AG09309 (cell line): ENCODE measurements at places on chromosomes 1 and 21.

- no peak for DNase-seq
Measured at GRCh38 chr1:8463144-8463927, 145.4 kb downstream of the SLC45A1 start.

DNA sequence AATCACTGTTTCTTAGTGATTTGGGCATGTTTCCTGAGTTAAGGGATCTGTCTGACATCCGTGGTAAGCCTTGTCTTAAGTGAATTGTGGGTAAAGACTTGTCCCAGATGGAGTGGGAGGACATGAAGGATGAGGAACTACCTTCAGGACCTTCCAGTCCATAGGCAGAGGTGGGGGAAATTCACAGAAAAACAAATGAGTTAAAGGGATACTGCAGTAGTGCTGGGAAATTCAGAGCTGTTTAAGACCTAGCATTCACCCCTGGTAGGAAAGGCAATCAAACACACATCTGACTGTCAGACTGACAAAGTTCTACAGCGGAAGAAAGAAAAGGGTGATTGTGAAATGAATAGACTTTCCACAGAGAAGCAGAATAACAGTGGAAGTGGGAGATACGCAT is 3.0 kb downstream of the GNAT2 start:
- DNase-seq, result no peak

DNA sequence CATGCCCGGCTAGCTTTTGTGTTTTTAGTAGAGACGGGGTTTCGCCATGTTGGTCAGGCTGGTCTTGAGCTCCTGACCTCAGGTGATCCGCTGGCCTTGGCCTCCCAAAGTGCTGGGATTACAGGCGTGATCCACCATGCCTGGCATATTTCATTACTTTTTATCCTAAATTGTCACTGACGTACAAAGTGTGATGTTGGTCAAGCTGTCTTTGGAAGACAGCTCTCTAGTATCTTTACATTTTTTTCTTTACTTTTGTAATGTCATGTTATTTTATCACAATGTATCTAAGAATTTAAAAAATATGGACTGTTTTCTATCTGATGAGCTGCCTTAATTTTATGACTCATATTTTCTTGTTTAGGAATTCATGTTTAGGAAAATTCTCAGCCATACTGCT is 72.2 kb downstream of the SPATA17 start:
- no peak for DNase-seq

GRCh38 chr1:224087286-224087794 is 26.6 kb upstream of the FBXO28 start:
- DNase-seq, result no peak

- DNase-seq, result no peak
Measured at GRCh38 chr1:57157818-57158603, 192.2 kb upstream of the C8B start.

GRCh38 chr1:169163059-169163458 is 56.6 kb downstream of the ATP1B1 start:
- no peak for DNase-seq

- no peak for DNase-seq
Measured at GRCh38 chr21:25887646-25888306, 153.0 kb downstream of the GABPA start.

- no peak for DNase-seq
Measured at GRCh38 chr1:169909499-169909898, 15.8 kb upstream of the SCYL3 start.

- no peak for DNase-seq
Measured at GRCh38 chr1:158035976-158036583, 42.6 kb downstream of the KIRREL1 start.

- no peak for DNase-seq
Measured at GRCh38 chr1:48217856-48218255, 4.7 kb upstream of the SLC5A9 start.

DNA sequence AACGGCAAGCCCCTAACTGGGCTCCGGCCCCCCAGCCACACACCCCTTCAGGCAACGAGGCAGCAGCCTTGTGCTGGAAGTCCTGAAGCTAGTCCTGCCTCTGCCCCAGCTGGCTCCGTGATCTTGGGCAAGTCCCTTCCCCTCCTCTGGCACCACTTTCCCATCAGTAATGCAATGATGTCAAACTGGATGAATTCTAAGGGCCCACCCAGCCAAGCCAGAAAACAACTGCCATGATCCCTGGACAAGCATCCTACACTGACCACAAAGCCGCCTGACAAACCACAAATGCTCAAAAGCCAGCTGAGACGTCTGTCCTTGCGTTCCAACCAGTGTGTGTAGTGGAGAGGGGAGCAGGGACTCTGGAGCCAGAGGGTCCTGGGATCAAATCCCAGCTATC is 26.8 kb downstream of the IFFO2 start:
- DNase-seq, result no peak

GRCh38 chr1:26045722-26046245 is at the start of gene SLC30A2:
TSS of gene SLC30A2 (minus strand) at chr1:26046118. CDS start at chr1:26045896, 222 bp downstream.
- DNase-seq, result no peak

DNA sequence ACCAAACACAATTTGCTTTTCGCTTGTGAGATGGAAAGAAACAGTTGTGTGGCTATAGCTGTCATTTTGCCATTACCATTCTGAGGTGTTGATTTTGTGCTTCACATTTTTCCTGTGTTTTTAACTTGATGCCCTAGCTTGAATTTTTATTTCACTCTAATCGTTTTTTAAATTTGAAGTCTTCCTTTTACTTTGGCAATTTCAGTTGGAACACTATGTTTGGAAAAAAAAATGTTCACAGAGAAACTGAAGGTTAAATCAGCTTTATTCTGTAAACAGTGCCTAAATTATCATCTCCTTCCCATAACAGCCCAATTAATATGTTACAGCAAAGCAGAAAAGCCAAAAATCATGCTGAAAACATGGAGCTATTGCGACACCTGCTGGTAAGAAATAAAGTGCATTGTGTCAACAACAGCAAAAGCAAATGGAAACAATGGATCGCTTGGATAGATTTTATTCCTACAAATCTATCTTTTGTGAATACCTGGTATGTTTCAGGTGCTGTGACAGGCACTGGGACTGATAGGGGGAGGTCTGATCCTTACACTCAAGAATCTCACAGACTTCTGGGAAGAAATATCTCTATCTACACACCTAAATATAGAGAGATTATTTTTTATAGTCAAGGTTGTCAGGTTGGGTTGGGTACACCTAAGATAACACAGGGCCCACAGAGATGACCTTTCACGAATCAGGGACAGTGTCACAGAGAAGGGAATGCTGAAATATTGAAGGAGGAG is 16.2 kb upstream of the ERICH3 start:
- peak; percentile 24 for DNase-seq

DNA sequence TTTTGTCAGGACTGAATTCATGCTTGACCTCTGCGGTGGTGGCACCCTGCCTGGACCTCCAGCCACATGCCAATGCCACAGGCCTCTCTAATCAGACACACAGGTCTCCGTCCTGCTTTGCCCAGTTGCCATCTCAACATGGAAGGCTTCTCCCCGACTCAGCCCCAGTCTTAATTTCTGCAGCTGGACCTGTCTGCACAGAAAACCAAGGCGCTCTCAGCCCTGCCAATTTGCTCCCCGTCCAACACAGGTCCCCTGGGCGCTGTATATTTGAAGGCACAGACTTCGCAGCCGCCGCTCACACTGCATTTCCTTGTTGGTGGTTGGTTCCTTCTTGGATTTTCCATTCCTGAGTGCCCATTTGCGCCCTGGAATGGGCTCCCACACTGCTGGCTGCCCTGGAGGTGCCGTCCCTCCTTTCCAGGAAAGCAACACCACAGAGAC is 28.0 kb upstream of the PLEKHG5 start:
- no peak for DNase-seq

- DNase-seq, result no peak
Measured at GRCh38 chr1:58981392-58981791, 197.5 kb upstream of the JUN start.

DNA sequence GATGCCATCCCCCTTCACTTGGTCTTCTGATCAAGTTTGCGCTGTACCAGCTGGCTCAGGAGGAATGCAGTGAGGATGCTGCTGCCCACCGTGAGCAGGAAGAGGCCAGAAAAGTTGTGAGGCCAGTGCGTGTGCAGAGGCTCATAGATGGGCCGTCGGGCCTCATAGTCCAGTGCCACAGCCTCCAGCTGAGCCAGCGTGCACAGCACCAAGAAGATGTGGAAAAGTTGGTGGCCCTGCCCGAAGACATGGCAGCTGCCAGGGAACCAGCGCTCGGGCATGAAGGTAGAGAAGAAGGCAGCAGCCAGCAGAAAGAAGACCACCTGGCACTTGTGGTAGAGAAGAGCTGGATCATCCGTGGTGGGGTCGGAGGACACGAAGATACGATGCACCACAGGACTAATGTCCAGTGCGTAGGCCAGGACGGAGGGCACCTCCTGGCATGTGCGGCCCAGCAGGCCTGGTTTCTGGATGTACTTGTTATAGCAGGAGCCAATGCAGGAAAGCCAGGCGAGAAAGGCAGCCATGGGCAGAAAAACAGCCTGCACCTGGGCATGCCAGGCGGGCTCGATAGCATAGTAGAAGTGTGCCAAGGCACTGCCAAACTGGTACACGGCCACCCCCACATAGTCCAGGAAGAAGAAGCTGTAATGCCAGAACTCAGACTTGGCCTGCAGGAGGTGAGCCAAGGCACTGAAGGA is 3.7 kb upstream of the AUNIP start:
- DNase-seq, result no peak

DNA sequence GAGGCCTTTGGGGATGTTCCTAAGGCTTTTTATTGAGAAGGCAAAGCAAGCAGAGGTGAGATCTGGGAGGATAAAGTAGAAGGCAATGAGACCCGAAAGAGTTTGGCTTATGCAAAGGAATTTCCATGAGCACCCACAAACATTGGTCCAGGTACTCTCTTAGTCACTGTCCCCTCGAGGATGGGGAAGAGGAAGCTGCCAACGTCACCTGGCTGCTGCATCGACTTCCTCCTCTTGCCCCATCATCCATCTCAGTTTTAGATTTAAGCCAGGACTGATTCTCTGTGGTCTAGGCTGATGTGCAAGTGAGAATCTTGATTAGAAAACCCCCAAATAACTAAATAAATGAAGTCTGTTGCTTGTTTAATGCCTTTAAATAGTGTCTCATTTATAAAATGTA is 28.7 kb downstream of the RUNX1 start:
- no peak for DNase-seq

GRCh38 chr1:192546596-192547190 is 28.9 kb upstream of the RGS1 start:
- no peak for DNase-seq

DNA sequence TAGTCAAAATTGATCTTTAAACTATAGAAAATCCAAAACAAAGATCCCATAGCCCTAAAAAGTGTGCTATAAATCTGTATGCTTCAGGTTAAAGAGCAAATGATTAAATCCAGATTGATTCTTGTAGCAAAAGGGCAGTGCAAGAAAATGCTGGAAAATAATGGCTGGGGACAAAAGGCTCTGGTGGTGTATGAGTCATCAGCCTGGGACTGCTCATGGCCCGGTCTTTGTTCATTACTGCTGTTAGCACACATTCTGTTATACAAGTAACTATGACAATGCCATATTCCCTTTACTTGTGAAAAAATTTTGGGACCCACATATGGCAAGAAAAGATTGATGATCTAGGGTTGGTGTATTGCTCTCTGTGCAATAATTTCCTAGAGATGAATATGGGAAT is 89.1 kb downstream of the RWDD3 start:
- DNase-seq, result no peak

DNA sequence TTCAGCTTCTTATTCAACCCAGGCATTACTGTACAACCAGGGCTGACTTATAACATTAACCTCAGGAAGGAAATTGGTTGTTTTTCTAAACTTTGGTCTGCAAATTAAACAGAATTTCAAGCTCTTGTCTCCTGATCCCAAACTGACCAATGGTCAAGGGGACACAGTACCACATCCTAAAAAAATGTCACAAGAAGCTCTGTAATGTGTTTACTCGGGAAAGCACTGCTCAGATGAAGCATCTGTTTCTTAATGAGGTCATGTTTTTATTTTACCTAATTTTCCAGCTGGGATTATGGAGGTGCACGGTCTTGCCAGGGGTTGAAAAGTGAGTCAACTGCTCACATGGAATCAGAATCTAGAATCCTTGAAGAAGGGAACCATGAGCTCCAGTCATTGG is 18.7 kb downstream of the ADAMTS5 start:
- no peak for DNase-seq

DNA sequence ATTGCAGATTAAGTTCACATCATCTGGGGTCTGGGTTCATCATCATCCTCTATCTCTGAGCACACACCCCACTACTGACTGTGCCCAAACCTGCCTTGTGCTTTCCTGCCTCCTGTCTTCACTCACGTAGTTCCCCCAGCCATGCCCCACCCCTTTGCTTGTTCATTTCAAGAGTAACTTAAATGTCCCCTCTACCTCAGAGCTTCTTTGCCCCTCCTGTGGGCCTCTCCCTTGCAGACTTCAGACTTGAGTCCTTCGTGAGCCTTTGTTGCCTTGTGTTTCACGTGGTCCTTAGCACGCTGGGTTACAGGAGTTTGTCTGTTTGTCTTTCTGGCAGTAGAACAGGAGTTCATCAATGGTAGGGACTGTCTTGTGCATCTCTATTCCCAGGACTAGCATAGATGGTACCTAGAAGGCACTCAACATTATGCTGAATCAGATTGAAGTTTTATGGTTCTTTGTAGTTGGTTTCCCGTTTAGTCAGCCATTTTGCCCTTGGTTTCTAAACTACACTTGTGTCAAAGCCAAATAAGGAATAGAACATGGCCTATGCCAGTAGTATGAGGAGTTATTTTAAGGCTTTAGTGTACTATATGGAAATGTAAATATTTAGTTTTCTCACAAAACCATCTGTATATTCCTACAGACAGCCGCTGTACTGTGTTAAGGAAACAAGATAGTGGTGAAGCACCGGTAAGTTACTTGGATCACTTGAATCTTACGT is 86.2 kb downstream of the TTC3 start:
- DNase-seq, result no peak

DNA sequence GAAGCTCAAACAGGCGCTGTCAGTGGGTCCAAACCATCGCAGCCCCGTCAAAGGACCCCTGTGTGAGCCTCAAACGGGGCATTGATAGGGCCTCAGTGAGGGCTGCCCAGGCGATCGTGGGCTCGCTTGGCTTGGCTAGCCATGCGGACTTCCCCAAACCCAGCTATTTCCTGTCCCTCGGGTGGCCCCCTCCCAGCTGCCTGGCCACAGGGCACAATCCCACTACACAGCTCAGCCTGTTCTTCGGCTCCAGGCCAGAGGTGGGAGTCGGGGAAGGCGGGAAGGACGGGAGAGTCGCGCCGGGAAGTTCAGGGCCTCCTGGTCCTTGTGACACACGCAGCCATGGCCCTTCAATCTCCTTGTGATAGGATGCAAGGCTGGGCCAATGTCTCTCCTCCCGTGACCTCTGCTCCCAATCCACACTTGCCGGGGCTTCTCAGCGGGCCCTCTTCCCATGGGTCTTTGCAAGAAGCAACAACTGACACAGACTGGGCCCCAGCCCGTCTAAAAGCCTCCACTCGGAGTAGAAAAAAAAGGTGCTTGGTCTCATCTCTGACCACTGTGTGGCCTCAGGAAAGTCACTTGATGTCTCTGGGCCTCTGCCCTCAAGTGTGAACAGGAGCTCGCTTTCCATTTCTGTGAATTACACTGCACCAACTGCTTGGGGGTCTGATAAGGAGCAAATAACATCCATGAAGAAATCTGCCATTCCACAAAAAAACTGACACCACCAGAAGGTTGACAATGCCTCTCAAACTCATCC is 7.1 kb upstream of the MATN1 start:
- no peak for DNase-seq
